Natural killer cell (primary cell): ENCODE measurements at places on chromosomes 4 and X. TPM values are rescaled to one million over a fixed set of nuclear protein-coding genes. Genes with fewer than 3 reads are reported as not detected.

DNA sequence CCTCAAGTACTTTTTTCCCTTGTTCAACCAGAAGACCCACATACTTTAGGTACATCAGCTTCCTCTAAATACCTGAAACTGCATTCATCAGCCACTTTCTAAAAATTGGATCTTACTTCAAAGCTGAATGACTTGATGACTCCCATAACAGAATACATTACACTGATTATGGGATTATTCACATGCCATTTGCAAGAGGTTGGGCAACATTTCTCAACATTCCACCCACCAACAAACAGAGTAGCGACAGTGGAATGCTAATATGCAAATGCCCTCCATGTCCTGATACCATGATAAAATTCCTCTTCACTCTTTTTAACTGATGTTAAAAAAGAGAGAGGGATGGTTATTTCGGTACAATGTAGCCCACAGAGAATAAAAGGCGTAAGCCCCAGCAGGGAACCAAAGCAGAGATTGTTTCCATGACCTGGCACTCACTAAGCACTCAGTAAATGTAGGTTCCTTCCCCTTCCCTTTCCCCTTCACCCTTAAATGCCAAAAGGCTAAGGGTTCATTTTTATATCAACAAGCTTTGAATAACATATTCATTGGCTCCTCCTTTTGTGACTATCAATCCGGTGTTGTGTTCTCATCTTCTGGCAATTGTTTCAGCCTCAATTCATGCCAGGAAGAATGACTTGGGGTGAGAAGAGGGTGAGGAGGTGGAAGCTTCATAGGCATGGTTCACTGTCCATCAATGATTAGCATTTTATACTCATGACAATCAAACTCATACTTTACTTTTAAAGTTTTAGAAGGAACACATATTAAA, 317.2 kb downstream of the DHX15 start:
- no peaks in the 10 kb centered on the region for H3K36me3 ChIP-seq
- no peaks in the 10 kb centered on the region for H3K4me1 ChIP-seq
- no peaks in the 10 kb centered on the region for H3K27me3 ChIP-seq
- H3K4me3 ChIP-seq: no peak overlapping the region
- DNase-seq: no peak

DNA sequence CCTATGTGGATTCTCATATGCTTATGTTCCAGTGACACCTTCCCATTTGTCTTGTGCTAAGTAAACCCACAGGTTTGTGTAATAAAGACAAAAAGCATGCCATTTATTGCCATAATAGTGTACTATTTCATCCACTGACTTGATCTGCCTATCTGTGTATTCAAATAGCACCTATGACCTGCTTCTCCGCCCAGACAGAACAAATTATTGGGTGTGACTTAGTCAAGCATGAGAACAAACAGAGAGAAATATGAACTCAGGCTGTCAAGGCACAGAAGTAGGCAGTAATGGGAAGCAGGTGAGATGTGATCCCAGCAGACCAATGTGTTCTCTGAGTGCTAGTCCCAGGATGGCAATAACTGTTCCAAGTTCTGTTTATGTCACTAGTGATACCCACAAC, 25.4 kb downstream of the ELOVL6 start:
- H3K4me3 ChIP-seq: no peak overlapping the region
- H3K36me3 ChIP-seq: no peaks in the 10 kb centered on the region
- H3K27ac ChIP-seq: no peak overlapping the region
- H3K4me1 ChIP-seq: no peaks in the 10 kb centered on the region

DNA sequence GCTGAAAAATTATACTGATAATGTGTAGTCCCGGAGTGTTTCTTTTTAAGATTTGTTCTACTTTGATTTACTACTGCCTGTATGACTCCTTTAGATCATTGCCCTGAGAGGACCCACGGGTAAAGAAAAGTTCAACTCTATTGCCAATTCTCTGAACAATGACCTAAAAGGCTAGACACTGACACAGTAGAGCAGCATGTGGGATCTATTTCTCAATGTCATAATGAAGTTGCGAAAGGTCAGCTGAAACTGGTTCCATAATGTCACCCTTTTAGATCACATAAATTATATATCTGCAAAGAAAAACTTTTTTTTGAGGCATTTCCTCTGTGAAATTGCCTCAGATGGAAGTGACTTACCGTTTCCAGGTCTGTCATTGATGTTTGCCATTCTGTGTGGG, 67.4 kb downstream of the GLRB start:
- no peaks in the 10 kb centered on the region for H3K36me3 ChIP-seq
- no peak for DNase-seq

- no peaks in the 10 kb centered on the region for H3K27me3 ChIP-seq
- no peak for DNase-seq
- no peaks in the 10 kb centered on the region for H3K36me3 ChIP-seq
- H3K4me3 ChIP-seq: no peak overlapping the region
- H3K4me1 ChIP-seq: no peaks in the 10 kb centered on the region
These were observed 20.4 kb downstream of the WDR13 start for GRCh38 chrX:48617542-48618340.

DNA sequence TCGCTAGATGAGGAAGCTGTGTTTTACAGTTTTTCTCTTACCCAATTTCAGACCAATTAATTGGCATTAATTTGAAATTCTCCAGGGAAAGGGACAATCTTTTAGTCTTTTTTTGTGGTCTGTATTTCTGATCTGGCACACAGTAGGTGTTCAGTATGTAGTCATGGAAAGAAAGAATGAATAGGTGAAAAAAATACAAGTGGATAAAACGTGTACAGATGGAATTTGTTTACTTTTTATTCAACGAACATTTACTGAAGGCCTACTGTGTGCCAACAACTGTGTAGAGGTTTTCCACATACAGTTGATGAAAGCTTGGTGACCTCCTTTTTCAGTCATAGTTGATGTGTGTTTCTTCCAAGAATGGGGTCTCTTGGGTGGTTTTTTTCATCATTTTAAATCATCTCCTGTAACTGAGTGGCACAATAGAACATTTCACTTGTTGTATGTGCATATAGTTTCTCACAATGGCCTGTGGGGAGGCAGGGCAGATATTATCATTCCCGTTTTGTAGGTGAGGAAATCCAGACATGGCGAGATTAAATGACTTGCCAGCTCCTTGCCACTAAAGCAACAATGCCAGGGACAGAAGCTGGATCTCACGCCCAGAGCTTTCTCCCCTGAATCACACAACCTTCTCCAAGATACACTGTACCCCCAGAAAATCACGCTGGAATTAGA, 102.4 kb downstream of the CEP135 start:
- peaks cover 35% of the 10 kb centered on the region for H3K27me3 ChIP-seq
- no peak for DNase-seq
- peaks cover 14% of the 10 kb centered on the region for H3K4me1 ChIP-seq
- H3K36me3 ChIP-seq: no peaks in the 10 kb centered on the region
- no peak overlapping the region for H3K27ac ChIP-seq
- no peak overlapping the region for H3K4me3 ChIP-seq

DNA sequence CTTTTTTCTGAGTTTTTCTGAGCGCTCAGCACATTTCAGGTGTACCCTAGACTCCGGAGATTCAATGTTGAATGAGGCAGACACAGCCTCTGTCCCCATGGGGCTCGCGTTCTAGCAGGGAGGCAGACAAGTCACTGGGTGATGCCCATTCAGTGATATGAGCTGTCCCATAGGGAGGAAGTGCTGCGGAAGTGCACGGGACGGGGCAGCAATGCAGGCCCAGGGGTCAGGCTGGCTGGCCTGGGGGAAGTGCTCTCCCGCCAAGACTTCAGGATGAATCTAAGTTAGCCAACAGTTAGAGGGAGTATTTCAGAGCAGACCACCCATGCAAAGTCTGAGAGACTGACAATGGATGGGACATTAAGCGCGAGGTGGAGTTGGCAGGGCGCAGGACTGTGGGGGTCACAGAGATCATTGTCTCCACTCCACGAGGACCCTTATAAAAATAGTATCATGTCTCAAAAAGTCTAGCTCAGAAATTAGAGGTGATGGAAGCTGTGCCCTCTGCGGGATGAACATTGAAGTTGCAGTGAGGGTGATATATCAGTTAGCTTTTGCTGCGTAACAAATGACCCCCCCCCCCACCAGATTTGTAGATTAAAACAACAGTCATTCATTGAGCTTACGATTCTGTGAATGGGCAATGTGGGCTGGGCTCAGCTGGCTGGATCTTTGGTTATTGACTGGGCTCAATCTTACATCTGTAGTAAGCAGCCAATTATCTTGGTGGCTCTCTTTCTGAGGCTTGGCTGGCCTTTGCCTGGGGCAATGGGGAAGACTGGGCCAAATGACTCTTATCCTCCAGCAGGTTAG, 16.4 kb downstream of the PSAPL1 start:
- H3K27ac ChIP-seq: no peak overlapping the region
- no peak for DNase-seq
- H3K4me1 ChIP-seq: no peaks in the 10 kb centered on the region
- peaks cover 6% of the 10 kb centered on the region for H3K27me3 ChIP-seq

The APOO gene
- total RNA-seq: 13.0 TPM

- H3K27ac ChIP-seq: no peak overlapping the region
- no peak overlapping the region for H3K4me3 ChIP-seq
- no peaks in the 10 kb centered on the region for H3K4me1 ChIP-seq
These were observed 86.8 kb downstream of the ABLIM2 start for GRCh38 chr4:8071766-8072165.

The SOWAHD gene
- total RNA-seq: not detected

- no peak overlapping the region for H3K27ac ChIP-seq
- no peaks in the 10 kb centered on the region for H3K36me3 ChIP-seq
- DNase-seq: peak; percentile 34
- no peaks in the 10 kb centered on the region for H3K27me3 ChIP-seq
These were observed 102.9 kb downstream of the TSPAN7 start for GRCh38 chrX:38664285-38664684.

- no peak overlapping the region for H3K27ac ChIP-seq
- no peaks in the 10 kb centered on the region for H3K36me3 ChIP-seq
- no peaks in the 10 kb centered on the region for H3K4me1 ChIP-seq
- H3K4me3 ChIP-seq: no peak overlapping the region
These were observed 1228.9 kb downstream of the PCDH7 start for GRCh38 chr4:31949045-31949444.

DNA sequence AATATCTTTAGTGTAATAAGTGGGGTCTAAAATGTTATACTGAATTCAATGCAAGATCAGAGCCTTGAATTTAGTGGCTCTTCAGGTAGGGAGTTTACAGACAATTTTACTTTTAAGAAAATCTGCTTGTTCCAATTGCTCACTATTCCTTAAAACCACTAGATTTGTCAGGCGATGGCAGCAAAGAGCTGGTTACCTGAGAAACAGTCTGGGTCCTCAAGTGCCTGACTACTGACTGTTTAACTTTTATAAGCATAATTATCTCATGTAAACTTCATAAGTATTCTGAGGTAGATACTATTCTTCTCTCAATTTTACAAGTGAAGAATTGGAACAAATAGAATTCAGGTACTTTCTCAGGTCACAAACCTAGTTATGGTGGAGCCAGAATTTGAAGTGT, 84.3 kb downstream of the RRAGB start:
- H3K27ac ChIP-seq: no peak overlapping the region
- no peak overlapping the region for H3K4me3 ChIP-seq
- H3K27me3 ChIP-seq: no peaks in the 10 kb centered on the region
- H3K36me3 ChIP-seq: no peaks in the 10 kb centered on the region

DNA sequence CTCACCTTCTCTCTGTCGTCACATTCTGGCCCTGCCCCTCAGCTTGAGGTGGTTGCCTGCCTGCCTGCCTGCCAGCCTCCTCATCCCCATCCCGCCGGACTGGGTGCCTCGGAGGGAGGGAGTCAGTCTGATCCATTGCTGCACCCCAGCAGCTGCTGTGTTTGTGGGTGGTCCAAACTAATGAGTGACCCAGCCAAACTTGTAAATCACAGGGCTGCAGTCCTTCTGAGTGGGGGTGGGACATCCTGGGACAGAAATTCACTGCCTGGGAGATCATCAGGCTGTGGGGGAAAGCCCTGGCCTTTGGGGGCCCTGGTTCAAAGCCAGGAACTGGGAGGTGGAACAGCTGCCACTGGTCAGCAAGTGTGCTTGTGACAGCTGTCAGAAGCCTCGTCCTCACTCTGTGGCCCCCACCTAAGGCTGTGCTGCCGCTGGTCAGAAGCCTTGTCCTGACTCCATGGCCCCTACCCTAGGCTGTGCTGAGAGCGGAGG, 5.6 kb downstream of the GPR78 start:
- H3K4me3 ChIP-seq: no peak overlapping the region
- no peaks in the 10 kb centered on the region for H3K4me1 ChIP-seq
- no peaks in the 10 kb centered on the region for H3K36me3 ChIP-seq
- DNase-seq: no peak
- no peak overlapping the region for H3K27ac ChIP-seq

DNA sequence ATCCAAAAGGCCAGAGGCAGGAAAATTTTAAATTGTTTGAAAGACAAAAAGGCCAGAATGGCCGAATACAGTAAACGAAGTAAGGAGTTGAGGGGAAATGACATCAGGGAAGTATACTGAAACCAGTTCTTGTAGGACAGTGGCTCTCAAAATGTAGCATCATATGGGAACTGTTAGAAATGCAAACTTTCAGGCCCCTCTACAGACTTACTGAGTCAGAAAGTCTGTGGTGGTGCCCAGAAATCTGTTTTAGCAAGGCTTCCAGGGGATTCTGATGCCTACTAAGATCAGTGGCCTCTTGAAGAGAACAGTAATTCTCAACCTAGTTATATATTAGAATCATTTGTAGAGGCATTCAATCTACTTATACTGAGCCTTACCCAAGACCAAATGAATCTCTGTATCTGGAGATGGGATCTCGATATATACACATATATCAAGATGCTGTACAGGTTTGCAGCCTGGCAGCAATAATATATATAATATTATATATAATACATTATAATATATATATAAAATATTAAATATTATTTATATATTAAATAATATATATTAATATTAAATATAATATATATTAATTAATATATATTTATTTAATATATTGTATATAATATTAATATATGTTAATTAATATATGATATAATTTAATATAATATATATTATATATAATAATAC, 39.7 kb downstream of the ADAMTS3 start:
- no peaks in the 10 kb centered on the region for H3K27me3 ChIP-seq
- no peak overlapping the region for H3K4me3 ChIP-seq
- no peaks in the 10 kb centered on the region for H3K36me3 ChIP-seq

GRCh38 chr4:6068986-6069385, 50.8 kb upstream of the C4orf50 start:
- DNase-seq: no peak
- H3K4me1 ChIP-seq: no peaks in the 10 kb centered on the region
- H3K27me3 ChIP-seq: no peaks in the 10 kb centered on the region
- H3K27ac ChIP-seq: no peak overlapping the region
- no peak overlapping the region for H3K4me3 ChIP-seq
- H3K36me3 ChIP-seq: no peaks in the 10 kb centered on the region
